ENCODE measurements at places on chromosomes 7 and 10.
A peak's percentile ranks its signal among the peaks of the same experiment; 100 is the strongest.

DNA sequence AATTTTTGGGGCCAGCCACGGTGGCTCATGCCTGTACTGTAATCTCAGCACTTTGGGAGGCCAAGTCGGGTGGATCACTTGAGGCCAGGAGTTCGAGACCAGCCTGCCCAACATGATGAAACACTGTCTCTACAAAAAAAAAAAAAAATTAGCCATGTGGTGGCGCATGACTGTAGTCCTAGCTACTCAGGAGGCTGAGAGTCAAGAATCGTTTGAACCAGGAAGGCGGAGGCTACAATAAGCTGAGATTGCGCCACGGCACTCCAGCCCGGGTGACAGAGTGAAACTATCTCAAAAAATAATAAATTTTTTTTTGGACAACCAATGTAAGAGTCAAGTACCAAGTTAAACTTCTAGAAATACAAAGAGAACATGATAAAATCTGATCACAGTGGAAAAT lies 164.6 kb downstream of the AVL9 start:
- DNase-seq: no peak

- peak; percentile 94 for DNase-seq
These were observed 2.3 kb upstream of the MIOS start for GRCh38 chr7:7564323-7564780.

DNA sequence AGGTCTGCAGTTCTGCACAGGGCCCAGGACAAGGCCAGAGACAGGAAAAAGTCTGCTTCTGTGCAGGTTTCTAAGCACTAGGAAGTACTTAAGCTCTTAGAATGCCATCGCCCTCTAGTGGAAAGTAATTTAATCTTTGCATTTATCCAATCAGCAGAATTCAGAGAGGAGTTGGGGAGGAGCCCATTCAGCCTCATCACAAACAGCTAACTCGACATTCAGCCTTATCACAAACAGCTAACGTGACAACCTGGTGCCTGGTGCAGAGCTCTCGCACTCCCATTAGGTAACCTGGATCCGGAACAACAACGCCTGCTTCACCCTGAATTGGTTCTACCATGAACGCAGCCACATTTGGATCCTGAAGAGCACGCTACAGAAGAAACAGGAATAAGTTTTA lies 15.2 kb downstream of the OAT start:
- DNase-seq: peak; percentile 88

DNA sequence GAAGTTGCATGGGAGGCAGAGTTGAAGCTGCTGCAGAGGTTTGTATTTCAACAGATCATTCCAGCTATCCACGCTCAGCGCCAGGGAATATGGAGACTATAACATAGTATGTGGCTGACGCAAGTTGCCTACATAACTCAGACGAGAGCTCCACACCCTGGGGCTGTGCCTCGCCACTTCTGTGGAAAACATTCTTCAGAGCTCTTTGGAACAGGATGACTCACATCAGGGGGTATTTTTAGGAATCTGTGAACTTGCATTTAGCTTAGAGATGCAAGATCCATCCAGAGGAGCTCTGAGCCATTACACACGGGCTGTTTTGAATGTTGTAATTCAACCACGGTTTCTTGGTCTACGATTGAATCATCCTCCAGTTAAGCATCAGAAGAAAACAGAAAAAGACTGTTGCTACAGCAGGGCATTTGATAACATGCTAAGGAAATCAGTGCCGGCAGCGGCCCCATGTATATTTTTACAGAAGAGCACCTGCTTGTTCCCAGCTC lies 481.5 kb upstream of the AKR1E2 start:
- DNase-seq: peak; percentile 90

GRCh38 chr7:54811846-54812254 lies 52.8 kb upstream of the SEC61G start:
- DNase-seq: no peak

DNA sequence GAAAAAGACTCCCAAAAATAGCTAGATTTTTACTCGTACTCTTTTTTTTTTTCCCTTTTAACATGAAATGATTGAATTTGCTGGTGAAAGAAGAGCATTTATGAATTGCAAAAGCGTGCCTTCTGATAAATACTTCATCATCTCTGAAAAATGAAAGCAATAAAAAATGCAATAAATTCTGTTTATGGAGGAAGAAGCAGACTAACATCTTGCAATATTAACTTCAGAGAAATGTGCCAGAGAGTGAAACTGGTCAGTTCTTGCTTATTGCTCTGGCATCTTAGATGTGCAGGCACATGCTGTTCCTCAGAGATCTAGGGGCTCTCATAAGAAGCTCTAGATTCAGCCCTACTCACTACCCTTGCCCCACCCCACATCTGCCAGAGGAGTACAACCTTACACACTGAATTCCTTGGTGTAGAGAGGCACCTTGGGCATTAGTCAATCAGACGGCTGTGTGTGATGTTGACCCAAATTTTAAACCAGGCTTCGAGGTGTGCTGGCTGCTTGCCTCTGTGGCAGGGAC lies 891.1 kb upstream of the GHITM start:
- no peak for DNase-seq

- DNase-seq: no peak
These were observed 570.9 kb downstream of the INHBA start for GRCh38 chr7:41131956-41132355.

DNA sequence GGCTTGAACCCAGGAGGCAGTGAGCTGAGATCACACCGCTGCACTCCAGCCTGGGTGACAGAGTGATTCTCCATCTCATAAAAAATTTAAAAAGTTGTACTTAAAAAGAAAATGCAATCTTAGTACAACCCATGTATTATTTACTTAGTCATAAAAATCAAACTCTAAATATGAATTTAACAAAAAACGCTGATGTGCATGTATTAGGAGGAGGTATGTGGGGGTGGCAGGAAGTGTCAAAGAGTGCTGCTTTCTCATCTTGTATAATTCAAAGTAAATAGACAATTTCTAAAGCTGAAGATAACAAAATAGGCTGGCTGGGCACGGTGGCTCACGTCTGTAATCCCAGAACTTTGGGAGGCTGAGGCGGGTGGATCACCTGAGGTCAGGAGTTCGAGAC lies 81.0 kb upstream of the NRBF2 start:
- DNase-seq: peak; percentile 52

DNA sequence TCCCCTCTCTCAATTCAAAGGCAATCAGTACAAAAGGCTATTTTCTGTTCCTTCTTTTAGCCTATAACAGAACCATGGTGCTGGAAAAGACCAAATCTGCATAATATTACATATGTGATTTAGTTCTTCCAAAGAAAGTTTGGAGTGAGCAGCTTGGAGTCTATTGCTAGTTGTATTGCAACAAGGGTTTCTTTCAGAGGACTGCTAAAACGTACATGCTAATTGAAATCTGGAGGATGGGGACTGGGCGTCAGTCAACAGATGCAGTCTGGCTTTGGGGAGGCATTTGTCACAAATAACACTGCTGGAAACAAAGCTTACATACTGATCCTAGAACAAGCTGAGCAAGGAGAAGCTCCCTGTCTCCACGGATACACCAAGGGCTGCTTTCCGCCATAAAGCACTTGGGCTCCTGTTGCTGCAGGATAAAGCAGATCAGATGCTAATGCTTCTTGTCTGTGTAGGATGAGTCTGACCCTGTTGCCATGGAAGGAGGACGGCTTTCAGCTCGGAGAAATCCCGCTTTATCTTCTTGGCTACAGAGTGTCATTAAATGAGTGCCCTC lies 883.5 kb downstream of the SORCS1 start:
- DNase-seq: no peak

GRCh38 chr7:16851829-16852228 lies 30.0 kb downstream of the AGR3 start:
- no peak for DNase-seq

GRCh38 chr10:101080933-101081931 lies 19.4 kb downstream of the KAZALD1 start:
- DNase-seq: peak; percentile 22

GRCh38 chr10:69974551-69975155 lies 78.0 kb upstream of the MACROH2A2 start:
- no peak for DNase-seq

DNA sequence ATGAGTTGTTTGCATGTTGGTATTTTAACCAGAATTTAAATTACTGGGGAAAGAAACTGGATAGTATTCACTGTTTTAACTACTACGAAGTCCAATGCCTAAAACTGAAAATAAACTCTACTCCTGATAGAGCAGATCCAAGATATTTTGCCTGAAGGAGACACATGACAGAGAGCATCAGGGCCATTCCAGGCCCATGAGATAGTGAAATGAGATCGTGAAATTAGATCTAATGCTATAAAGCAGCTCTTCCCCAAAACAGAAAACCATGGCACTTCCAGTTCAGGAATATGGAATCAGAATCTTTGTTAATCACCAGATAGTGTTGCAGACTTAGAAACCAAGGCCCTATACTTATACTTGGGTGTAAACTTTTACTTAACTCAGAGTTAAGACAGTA lies 124.3 kb upstream of the CACNA2D1 start:
- DNase-seq: no peak

- peak; percentile 73 for DNase-seq
These were observed 126.2 kb upstream of the NRP1 start for GRCh38 chr10:33460505-33461294.

GRCh38 chr10:125548878-125549277 lies 134.1 kb downstream of the TEX36 start:
- no peak for DNase-seq

GRCh38 chr10:21130683-21131442 lies 233.8 kb upstream of the NEBL start:
- DNase-seq: no peak

DNA sequence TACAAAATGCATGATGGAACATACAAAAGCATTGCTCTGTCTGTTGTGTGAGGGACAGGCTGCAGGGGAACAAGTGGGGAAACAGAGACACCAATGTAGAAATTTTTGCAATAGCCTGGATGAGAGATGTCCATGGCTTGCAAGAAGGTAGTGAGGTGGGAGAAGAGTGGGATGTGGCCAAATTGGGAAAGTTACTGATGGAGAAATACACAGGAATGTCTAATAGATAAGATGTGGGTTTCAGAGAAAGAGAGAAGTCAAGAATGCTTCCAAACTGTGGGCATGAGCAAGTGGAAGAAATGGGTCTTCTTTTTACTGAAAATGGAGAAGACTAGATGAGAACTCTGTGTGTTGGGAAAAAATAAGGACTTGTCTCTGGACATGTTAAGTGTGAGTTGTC lies 592.7 kb downstream of the TNS3 start:
- DNase-seq: no peak

- DNase-seq: no peak
These were observed 12.3 kb downstream of the NHLRC2 start for GRCh38 chr10:113866551-113867394.

DNA sequence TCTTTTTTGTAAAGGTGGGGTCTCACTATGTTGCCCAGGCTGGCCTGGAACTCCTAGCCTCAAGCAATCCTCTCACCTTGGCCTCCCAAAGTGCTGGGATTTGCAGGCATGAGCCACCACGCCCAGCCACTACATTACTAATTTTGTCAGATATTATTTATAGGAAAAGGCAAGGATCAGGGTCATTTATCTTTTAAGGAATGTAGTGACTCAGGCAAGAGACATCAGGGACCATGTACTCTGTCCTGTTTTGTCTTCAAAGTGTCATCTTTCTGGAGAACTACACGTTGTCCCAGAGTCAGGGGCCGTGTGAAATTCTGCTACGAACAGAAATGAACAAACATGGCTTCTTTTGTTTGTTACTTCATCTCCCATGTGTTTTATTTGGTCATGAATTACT lies 105.3 kb downstream of the NPTX2 start:
- DNase-seq: no peak

DNA sequence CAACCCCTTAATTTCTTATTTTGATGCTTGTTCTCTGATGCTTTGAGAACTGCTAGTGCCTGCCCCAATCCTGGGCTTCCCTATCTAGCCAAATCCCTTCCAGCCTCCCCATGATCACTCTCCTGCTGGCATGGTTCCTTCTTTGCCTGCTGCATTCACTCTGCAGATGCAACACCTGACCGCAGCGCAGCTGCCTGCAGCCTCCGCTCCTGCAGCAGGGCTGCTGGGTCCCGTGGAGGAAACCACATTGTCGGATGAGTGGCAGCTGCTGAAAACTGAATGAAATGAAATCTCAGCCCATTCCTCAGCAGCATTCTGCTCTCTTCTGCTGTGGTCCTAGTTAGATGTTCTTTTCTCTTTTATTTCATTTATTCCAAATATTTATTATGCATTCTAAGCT lies 320.3 kb downstream of the CCDC3 start:
- DNase-seq: no peak

DNA sequence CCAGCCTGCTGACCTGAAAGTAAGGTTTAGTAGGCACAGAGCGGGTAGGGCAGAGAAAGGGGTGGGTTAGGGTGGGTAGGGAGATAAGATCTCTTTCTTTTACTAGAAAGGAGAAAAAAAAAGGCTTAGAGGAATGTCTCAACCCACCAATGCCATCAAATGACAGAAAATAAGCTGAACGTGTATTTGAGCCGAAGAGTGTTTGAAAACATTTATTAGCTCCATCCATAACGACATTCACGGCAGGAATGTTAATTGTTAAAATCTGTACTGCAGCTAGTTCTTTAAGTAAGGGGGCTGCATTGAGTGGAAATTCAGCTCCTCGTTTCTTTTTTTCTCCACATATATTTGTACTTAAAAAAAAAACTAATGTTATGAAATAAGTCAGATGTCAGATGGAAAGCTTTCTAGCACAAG lies 63.7 kb upstream of the ARID5B start:
- peak; percentile 59 for DNase-seq

DNA sequence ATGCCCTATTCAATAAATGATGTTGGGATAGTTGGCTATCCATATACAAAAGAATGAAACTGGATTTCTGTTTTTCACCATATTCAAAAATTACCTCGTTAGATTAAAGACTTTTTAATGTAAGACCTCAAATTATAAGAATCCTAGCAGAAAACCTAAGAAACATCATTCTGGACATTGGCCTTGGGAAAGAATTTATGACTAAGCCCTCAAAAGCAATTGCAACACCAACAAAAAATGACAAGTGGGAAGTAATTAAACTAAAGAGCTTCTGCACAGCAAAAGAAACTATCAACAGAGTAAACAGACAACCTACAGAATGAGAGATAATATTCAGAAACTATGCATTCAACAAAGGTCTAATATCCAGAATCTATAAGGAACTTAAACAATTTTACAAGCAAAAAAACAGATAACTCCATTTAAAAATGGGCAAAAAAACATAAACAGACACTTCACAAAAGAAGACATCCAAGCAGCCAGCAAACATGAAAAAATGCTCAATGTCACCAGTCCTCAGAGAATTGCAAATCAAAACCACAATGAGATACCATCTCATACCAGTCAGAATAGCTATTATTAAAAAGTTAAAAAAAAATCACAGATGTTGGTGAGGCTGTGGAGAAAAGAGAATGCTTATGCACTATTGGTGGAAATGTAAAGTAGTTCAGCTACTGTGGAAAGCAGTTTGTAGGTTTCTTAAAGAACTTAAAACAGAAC lies 309.8 kb downstream of the AHR start:
- DNase-seq: peak; percentile 26
